NCI-H187 treated with DMSO at 0.1 percent for 48 hours (cell line): ENCODE measurements at places on chromosomes 3 and 15.

- no peak for DNase-seq
Measured at GRCh38 chr3:141242377-141243092, 10.9 kb downstream of the PXYLP1 start.

DNA sequence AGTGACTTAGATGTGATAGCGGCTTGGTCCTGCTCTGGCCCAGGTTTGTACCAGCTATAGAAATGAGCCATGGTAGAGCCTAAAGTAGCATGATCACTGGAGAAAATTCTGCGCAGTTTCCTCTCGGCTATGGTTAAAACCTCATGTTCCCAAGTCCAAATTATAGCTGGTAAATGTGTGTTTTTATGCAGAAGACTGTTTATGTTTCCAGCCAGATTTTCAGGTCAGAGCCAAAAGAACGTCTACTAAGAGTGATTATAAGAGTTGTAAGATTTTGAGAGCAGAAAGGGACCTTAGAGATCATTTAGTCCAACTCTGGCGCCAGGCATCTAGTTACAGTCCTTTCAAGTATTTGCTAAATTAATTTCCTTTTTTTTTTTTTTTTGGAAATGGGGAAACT, 333.7 kb downstream of the LPP start:
- DNase-seq = no peak

GRCh38 chr15:94305133-94305532, 73.8 kb downstream of the MCTP2 start:
- no peak for DNase-seq

DNA sequence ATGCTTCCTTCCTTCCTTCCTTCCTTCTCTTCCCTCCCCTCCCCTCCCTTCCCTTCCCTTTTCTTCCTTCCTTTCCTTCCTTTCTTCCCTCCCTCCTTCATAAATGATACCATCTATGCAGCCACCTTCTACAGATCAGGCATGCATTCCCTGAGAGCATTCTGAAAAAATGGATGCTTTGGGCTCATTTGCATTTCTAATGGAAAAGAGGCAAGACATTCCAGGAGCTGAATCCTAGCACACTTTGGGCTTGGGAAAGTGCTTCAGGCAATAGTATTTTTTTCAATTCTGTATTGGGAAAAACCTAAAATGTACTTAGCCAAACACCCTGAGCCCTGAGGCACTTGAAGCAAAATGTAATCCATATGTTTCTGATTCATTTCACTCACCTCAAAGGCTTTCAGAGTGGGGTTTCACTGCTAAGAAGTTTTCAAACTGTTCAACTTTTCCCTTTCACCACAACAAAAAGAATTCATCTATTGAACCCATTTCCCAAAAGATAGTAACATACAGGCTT, 220.1 kb upstream of the RORA start:
- DNase-seq = no peak

DNA sequence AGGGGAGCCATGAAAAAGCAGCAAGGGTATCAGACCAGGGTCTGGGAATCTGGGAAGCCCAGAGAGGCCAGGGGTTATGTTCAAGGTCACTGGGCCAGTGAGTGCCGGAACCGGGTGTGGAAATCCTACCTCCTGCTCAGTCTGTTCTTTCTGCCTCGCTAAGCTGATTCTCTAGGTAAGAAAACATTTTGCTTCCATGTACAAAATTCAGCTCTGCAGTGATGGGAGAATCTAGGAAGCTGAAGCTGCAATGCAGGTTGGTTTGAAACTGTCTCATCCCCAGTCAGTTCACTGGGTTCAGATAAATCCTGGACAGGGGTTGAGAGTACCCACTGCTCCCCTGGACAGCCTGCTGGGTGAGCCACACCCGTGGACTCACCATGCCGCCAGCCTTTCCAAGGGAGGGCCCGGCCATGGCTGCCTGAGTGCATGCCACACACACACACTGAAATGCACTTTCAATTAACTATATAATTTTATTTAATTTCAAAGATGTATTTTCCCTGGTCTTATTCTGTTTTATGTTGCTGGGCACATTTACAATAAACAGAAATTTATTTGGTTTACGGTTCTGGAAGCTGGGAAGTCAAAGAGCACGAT, 108.4 kb downstream of the CORO2B start:
- no peak for DNase-seq
